ENCODE measurements at places on chromosomes 2 and 18.

DNA sequence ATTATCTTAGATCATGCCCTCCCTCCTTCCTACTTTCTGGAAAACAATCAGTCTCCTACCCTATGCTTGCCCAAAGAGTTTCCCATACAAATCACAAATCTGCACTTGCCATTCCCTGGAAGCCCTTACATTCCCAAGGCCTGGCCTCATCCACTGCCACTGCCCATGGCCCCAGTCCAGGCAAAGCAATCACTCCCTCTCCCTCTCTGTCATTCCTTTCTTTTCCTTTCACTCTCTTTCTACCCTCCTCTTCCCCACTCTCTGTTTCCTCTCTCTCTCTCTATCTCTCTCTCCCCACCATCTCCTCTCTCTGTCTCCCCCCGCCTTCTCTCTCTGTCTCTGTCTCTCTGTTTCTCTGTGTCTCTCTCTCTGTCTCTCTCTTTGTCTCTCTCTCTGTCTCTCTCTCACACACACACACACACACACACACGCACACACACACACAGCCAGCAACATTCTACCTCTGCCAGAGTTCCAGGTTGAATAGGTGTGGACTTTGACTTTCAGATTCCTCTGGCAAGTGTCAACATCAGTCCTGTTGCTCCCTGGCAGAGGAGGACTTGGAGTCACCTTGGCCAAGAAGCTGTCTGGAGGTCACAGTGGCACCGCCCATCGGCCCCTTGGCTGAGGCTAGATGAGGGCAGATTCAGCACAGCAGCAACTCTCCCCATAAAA is 43.7 kb upstream of the NAT8 start:
- no peak for DNase-seq

DNA sequence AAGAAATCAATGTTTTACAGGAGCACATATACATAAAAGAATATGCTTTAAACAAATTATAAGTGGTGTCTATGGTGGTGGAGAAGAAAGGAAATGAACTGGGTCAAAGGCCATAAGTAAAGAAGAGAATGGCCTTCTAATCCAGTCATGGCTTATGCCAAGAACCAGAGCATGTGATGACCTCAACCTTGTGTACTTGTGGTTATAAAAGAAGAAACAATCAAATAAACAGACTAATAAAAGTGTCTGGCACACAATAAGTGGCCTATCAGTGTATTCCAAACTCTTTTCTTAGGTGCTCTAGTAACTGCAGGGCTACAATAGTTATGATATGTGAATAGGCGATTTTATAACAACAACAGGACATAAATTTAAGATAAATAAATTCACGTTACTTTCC is 2.6 kb downstream of the SERPINB11 start:
- no peak for DNase-seq

DNA sequence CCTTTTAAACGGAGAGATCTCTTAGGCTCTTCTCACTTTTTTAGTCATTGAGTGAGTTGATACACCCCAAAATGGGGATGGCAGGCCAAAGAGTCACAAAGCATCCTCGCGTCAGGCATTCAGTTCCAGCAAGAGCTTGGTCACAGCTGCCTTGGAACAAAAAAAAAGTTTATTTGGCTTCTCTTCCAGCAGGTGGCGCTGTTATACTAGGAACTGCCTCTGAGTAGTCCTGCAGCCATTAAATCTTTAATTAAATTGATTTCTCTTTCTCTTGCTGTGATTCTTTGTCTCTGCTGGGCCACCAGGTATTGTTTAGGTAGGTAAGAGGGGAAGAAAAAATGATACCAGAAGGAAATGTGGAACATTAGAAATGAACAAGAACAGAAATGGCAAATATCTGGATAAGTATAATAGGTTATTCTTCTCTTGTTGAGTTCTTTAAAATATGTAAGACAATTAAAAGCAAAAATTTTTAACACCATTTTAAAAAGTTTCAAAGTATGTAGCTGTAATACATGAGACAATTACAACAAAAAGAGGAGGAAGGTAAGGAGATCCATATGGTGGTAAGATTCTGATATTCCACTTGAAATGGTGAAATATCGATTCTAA is 175.1 kb downstream of the GALNT1 start:
- DNase-seq = no peak

DNA sequence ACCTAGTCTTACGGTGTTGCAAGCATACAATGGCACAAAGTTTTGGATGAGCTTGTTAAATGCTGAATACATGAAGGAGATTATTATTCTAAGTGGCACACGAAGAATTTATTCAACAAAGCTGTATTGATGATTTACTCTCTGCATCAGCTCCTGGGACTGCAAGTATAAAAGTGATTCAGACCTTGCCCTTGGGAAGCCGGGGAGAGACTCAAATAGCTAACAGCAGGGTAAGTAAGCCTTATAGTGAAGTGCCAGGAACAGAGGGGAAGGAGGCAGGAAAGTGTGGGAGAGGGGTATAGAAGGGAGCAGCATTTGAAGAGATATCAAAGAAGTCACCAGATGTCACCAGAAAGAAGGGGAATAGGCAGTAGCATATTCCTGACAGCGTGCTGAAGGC is 115.4 kb downstream of the MCFD2 start:
- DNase-seq = no peak

DNA sequence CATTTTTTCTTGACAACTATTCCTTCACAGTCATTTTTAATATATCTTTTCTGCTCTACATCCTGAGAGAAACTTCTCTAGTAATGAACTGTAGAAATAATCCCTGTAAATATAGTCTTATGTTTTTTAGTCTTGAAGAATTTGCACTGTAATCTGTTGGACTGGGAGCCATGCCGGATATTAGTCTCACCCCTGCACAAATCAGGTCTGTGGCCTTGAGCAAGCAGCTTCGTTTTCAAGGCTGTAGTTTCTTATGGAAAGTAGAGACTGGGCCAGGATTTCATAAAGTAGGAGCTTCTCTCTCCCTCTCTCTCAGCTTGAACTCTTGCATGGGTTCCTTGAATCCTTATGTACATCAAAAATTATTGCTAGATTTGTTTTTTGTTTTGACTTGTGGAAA is 8.7 kb downstream of the FARP2 start:
- no peak for DNase-seq

GRCh38 chr2:112805542-112805941 is 21.2 kb upstream of the IL1A start:
- DNase-seq = no peak

DNA sequence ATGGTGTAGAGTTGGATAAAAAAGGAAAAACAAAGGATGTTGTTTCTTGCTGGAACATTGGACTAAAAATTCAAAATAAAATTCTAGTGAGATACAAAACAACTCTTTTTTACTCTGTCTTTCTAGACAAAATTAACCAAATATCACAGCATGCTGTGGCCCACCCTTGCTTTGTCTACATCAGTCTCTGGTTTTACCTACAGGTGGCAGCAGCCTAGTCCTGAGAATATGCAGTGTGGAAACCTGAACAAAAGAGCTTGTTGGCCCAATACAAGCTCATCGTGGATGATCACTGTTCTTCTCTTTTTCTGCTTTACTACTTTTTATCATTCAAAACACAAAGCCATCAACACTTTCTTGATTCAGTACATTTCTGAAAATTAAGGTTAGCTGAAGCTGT is 210.4 kb downstream of the CDH19 start:
- DNase-seq = no peak

DNA sequence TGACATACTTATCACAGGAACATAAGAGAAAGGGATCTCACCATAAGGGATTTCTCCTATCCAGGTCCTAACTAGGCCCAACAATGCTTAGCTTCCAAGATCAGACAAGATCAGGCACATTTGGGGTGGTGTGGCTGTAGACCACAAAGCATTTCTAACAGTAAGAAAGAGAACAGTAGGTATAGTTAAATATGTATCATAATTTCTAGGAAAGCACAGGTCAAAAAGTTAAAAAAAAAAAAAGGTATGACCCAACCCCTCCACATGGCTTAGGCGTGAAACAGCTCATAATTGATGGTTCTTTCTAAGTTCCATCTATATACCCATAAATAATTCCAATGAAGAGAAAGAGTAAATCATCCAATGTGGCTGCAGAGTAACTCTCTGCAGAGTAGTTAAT is 6.9 kb downstream of the PRKD3 start:
- no peak for DNase-seq

- no peak for DNase-seq
Measured at GRCh38 chr2:85246348-85246747, 81.4 kb downstream of the TGOLN2 start.

GRCh38 chr18:8536231-8536630 is 73.0 kb upstream of the RAB12 start:
- DNase-seq = no peak

DNA sequence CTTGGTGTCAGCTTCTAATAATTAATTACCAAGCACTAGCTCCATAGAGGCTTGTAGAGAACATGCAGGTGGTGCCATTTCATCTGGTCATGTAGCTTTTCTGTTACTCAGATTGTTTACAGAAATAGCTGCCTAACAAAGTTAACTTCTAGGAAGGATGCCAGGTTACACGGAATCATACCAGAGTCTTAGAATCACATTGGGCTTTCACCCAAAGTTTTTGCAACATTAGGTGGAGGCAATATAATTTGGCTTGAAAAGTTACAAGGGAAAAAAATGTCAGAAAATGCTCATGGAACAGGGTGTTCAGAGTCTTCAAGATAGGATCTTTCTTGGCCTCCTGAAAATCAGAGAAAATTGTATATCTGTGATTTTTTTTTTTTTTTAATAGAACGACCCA is 135.6 kb downstream of the ARHGAP15 start:
- no peak for DNase-seq

GRCh38 chr2:165573534-165574461 is 104.3 kb downstream of the CSRNP3 start:
- DNase-seq = no peak

DNA sequence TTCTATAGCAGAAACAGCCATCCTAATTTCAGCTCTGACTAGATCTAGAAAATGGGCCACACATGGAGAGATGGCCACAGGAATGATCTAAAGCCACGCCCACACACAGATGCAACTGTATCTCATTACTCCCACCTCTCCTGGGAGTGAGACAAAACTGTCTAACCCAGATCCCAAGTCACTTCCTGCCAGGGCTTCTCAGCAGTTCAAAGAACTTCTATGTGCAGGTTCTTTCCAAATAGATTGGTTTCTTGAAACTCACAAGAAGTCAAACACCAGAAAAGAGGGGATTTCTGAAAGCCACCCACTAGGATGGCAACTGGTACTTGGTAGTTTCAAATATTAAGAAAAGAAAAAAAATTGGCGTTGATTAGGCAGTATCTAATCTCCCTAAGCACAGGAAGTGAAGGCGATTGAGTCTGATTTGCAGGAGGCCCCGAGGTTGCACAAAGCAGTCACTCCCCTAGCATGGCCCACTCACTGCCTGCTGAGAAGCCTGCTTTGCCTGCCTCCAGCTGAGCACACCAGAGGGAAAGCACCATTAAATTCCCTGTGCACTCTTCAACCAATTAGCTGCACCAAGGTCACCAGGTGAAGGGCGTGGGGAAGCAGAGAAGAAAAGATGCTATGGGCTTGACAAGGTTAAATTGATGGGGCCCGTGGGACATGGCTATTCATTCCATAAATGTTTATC is 51.1 kb downstream of the PAPOLG start:
- no peak for DNase-seq

GRCh38 chr2:229410946-229411345 is 139.9 kb upstream of the PID1 start:
- DNase-seq = no peak

DNA sequence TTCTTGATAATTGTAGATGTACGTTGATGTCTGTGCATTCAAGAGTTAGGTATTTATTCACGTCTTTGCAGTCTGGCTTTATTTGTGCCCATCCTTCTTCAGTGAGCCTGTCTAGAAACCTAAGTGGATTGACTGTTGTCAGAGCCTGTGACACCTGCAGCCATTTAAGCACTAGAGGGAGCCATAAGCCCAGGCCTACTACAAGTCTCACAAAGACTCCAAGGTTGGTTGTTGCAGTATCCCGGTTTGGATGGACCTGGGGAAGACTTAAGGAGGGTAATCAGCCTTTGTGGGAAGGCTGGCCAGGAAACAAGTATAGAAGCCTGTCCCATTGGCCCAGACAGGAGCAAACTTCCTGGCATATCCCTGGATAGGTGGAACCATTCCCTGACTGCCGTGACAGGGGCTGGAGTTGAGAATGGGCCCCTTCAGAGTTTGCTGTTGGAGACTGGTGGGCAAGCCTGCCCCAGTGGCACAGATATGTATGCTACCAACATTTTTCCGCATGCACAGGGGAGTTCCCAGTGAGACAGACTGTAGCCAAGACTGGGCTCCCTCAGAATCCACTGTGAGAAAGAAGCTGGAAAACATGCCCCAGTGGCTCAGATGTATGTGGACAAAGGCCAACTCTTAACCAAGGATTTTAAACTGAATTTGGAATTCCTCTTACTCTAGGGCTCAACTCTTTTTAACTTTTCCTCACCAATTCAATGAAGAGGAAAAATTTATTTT is 9.3 kb upstream of the LRRC30 start:
- DNase-seq = no peak

GRCh38 chr18:36692921-36693332 is 135.9 kb downstream of the TPGS2 start:
- no peak for DNase-seq

- DNase-seq = no peak
Measured at GRCh38 chr2:17813742-17814473, 2.4 kb upstream of the MSGN1 start.

DNA sequence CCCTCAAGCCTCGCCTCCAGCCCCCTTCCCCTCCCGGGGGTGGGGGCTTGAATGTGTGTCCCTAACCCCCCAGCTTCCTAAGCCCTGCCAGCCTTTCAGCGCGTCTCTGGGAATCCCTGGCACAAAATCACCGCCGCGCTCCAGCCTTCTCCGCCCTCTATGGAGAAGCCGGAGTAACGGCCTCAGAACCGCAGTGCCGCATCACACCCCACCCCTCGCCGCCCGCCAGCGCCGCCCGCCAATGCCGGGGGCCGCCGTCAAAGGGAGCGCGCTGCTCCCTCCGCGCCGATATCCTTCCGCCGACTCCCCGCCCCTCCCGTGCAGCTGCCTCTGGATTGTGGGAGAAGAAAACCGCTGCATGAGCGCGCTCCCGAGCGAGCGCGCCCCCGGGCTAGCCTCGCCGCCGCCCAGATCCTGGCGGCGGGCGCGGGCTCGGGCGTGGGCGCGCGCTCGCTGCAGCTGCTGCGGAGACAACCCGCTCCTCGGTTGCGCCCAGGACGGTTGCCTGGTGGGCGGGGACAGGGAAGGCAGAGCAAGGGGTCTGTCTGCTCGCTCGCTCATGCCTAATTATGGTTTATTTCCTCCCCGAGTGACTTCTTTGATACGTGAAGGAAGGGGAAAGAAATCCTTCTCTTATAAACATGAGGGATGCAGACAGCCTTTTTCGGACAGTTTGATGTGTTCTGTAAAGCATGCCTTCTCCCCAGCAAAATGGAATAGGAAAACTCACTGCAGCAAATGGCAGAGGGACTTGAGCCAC is at the start of gene CCDC88A:
Gene CCDC88A (minus strand): TSS at position 178 of the 760 bp plus-strand sequence. CDS start 777 bp downstream, outside the sequence.
- peak; percentile 55 for DNase-seq

- DNase-seq = no peak
Measured at GRCh38 chr18:7787339-7787738, 220.2 kb downstream of the PTPRM start.

DNA sequence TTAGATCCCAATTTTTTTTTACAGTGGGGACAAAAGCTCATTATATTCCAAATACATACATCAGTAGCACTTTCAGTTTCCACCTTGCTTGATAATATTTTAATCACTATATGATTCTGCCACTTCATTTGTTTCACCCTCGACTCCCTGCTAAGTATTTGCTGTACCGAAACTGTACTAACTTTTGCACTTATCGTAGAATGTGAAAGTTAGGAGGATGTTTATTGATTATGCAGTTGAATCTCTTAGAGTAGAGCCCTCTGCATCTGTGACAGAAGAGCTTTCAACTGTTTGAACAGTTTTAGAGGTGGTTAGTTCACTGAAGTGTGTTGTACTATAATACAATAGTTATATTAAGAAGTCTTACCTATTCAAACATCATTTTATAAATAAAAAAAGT is 20.8 kb downstream of the NCOA1 start:
- DNase-seq = no peak

GRCh38 chr18:42092848-42093247 is 137.8 kb downstream of the PIK3C3 start:
- no peak for DNase-seq
